ENCODE measurements at places on chromosomes 1 and 21. TPM values are rescaled to one million over a fixed set of nuclear protein-coding genes. Genes with fewer than 3 reads are reported as not detected.

FALEC gene
- total RNA-seq, result not detected

- H3K27me3 ChIP-seq, result no peaks in the 10 kb centered on the region
- H3K4me3 ChIP-seq, result peak overlapping the region; percentile 75
- peaks cover 40% of the 10 kb centered on the region for H3K4me1 ChIP-seq
- H3K27ac ChIP-seq, result peak overlapping the region; percentile 64
Observed at GRCh38 chr21:44300262-44300959, 558 bp downstream of the PFKL start.

GRCh38 chr1:44801491-44802305 is 1.5 kb downstream of the PLK3 start:
- peaks cover 33% of the 10 kb centered on the region for H3K4me1 ChIP-seq
- peak overlapping the region; percentile 87 for H3K27ac ChIP-seq
- peaks cover 22% of the 10 kb centered on the region for H3K36me3 ChIP-seq
- H3K27me3 ChIP-seq, result no peaks in the 10 kb centered on the region
- peak overlapping the region; percentile 96 for H3K4me3 ChIP-seq

DNA sequence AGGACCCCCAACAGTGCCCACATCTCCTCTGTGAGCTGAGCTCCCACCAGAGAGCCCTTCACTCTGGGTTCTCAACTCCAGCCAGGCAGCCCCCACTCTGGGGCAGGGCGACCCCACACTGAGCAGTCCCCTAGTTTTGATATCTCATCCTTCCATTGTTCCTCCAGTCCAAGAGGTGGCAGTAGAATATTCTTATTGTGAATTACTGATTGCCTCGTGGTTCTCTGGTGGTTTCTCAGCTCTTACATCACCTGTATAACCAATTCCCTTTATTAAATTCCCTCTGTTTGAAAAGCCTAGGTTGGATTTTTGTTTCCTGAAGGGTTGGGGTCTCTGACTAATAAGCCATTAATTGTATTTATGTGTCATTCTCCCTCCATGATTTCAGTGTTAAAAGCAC is 407.5 kb downstream of the SETD4 start:
- DNase-seq, result no peak
- peaks cover 10% of the 10 kb centered on the region for H3K27me3 ChIP-seq
- no peak overlapping the region for H3K27ac ChIP-seq
- no peak overlapping the region for H3K4me3 ChIP-seq

GRCh38 chr1:37932759-37933158 is 14.1 kb downstream of the INPP5B start:
- peak overlapping the region; percentile 82 for H3K4me3 ChIP-seq
- no peak for DNase-seq
- peaks cover 20% of the 10 kb centered on the region for H3K36me3 ChIP-seq

Measured in osteocyte (in vitro differentiated cells).